GM04503 (cell line): ENCODE measurements at places on chromosomes 13 and 19.

- no peak for DNase-seq
Observed at GRCh38 chr19:33316541-33317264, 14.4 kb upstream of the CEBPA start.

- DNase-seq: no peak
Observed at GRCh38 chr19:58450856-58451357, 515 bp upstream of the ZNF324B start.

DNA sequence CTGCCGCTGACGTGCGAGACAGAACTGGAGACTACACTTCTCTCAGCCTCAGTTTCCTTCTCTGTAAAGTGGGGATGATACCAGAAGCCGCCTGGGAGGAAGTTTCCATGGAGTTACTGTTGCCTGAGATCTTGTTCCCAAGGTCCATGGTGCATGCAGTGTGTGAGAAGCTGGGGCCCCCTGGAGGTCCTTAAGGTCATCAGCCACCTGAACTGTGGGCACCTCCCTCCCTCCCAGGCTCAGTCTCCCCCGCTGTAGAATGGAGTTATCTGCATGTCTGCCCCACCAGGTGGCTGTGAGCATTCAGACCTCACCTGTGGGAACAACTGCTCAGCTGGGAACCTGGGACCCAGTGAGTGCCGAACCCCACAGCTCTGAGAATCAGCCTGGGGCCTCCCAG is 2.7 kb downstream of the CRX start:
- no peak for DNase-seq

- no peak for DNase-seq
Observed at GRCh38 chr13:105327581-105328126, 1207.8 kb downstream of the EFNB2 start.

DNA sequence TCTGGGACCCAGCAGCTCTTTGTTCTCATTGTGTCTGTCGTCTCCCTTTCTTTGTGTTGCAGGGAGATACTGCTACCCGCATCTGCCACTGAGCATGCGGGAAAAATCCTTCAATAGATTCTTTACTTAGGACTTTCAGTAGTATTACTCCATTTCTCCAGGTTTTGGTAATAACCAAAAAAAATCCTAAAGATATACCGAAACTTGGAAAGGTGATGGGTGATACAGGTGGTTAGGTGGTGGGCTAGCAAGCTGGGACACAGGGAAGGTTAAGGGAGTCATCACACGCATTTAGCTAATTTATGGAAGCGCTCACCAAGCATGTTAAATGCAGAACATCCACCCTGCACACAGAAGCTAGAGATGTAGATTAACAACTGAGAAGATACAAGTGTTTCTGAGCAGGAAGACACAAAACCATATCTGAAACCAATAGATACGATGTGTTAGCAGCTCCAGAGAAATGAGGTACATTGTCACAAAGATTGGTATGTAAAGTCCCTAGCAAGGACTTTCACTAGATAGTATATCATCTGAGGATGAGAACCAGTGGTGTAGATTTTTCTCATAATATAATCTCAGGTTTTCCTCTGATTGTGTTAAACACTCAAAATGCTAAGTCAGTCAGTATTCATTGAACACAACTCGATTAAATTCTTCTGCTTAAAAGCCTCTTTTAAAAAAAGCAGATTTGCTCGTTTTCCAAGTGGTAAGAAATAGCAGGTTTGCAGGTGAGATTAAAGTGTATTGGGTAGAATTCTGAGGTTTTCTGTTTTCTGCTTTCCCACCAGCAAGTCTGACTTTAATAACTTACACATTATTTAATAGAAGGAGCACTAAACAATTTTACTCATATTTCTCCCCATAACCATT is 1.2 kb upstream of the SLAIN1 start:
- no peak for DNase-seq

- DNase-seq: peak; percentile 59
Observed at GRCh38 chr19:12156223-12157058, at the start of gene ZNF625. Gene ZNF625 (minus strand): TSS chr19:12156734. CDS start chr19:12156558, 176 bp downstream.
